NCI-H774 (cell line): ENCODE measurements at places on chromosomes 4 and X.

- DNase-seq = no peak
Observed at GRCh38 chr4:167775375-167775774, 317.0 kb upstream of the ANXA10 start.

- DNase-seq = no peak
Observed at GRCh38 chr4:69829678-69830077, 30.3 kb downstream of the SULT1E1 start.

- DNase-seq = no peak
Observed at GRCh38 chrX:118637997-118638396, 89.4 kb upstream of the IL13RA1 start.

GRCh38 chrX:51851507-51852085 lies 41.8 kb upstream of the MAGED1 start:
- no peak for DNase-seq

DNA sequence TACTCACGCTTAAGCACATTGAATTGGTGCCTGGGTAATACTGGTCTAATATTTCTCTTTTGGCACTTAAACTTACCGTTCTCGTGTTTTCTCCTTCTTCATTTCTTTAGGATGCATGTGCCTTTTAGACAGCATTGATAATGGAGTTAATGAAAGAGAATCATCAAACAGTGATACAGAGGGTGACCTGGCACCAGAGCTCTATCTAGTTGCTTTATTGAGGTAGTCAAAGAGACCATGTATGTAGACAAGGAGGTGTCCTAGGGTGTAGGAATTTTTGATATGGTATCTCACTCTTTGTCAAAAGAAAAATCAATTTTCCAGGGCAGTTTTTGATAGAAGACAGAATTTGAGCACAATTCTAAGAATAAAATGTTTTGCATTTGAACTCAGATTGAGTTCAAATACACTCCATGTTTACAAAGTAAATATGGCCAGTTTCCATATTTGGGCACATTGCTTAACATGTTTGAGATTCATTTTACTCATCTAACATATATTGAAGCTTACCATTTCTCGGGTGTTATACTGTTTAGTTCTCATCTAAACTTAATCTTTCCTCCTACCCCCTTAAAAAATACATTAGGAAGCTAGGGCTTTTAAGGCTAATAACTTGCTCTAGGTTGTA lies 92.0 kb downstream of the WWC2 start:
- no peak for DNase-seq

DNA sequence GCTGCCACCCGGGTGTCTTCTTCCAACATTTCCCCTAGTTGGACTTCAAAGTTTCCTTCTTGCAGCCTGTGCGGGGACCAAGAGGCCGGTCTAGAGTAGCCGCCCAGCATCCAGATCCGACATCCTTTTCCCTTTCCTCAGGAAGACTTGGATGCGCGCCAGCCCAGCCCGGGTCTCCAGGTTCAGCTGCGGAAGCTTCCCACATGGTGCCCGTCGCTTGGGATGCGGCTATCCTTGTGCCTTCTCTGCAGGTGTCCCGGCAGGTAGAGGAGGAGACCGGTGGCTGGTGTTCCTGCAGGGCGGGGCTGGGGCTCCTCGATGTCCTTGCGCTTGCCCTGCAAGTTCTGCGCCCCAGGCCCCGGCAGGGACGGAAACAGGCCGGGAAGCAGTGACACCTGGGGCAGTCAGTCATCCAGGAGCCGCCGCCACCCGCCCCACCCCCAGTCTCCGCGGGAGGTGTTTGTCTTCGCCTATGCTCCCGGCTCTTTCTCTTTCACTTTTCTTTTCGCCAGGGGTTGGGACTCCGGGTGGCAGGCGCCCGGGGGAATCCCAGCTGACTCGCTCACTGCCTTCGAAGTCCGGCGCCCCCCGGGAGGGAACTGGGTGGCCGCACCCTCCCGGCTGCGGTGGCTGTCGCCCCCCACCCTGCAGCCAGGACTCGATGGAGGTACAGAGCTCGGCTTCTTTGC lies at the start of gene IL15:
Gene IL15, plus strand, starts transcription at position 502 of the 689 bp plus-strand sequence. CDS start 82,882 bp downstream, outside the sequence.
- DNase-seq = peak; percentile 42

- DNase-seq = no peak
Observed at GRCh38 chr4:175944126-175944910, 121.3 kb upstream of the WDR17 start.

DNA sequence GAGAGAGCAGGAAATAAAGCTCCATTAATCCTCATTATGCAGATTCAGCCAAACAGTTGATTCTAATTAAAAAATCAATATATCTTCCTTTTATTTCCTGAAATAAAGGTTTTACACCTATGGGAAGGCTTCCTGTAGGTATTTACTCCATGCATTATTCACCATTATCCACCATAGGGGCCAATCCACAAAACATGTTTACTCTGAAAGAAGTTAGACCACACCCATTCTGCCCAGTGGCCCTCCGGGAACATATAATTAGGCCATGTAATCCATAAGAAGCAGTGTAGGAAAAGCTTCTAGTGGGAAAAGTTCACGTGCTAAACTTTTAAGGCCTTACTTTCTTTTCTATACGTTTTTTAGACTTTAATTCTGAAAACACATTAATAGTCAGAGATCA lies 57.7 kb downstream of the SAT1 start:
- DNase-seq = no peak

DNA sequence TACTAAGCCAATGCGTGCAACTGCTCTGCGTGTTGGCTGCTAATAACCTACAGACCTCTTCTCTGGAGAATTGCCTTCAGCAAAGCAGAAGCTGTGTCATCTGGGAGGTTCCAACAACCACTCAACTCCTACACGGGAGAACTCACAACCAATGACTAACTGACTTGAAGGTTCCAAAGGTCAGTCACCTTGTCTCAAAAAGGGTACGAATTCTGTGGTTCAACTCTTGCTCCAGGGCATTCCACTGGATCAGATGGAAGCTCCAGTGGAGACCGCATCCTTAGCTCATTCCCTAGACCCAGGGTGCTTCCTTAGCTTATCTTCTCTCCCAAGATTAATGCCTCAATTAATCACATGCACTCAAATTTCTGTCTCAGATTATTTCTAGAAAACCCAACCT lies 222.7 kb downstream of the CHIC2 start:
- no peak for DNase-seq

GRCh38 chrX:75746891-75747639 lies 38.0 kb downstream of the MAGEE2 start:
- DNase-seq = peak; percentile 18

GRCh38 chr4:81700189-81700588 lies 228.5 kb upstream of the RASGEF1B start:
- DNase-seq = no peak

- DNase-seq = no peak
Observed at GRCh38 chr4:138252551-138252950, 10.4 kb upstream of the SLC7A11 start.

DNA sequence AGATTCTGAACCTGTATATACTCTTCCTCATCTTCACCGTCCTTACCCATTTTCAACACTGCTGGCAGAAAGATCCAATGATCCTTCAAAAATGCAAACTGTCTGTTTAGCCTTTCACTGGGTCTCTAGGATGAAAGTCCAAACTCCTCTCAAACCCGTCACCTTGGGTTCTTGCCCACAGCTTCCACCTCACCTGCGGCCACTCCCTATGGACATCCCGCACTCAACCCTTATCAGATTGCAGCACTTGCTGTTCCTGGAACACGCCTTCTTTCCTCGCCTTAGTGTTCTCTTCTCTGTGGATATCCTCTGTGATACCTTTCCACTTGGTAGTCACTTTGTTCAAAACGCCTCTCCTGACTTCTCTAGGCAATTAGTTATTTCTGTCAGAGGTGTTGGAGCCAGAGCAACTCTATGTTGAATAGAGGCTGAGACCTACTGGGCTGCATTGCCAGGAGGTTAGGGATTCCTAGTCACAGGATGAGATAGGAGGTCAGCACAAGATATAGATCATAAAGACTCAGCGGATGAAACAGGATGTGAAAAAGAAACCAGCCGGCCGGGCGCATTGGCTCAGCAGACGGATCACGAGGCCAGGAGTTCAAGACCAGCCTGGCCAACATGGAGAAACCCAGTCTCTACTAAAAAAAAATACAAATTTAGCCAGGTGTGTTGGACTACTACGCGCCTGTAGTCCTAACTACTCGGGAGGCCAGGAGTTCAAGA lies 4.2 kb upstream of the NOCT start:
- DNase-seq = no peak

DNA sequence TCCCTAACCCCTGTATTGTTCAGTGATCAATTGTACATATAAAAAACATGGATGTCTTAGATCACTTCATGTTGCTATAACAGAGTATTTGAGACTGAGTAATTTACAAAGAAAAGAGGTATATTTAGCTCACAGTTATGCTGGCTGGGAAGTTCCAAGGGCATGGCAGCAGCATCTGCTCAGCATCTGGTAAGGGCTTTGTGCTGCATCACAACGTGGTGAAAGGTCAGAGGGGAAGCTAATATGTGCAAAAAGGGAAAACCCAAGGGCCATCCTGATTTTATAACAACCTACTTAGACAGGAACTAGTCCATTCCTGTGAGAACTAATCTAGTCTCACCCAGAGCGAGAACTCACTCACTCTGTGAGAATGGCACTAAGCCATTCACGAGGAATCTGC lies 128.2 kb upstream of the OTUD4 start:
- no peak for DNase-seq

DNA sequence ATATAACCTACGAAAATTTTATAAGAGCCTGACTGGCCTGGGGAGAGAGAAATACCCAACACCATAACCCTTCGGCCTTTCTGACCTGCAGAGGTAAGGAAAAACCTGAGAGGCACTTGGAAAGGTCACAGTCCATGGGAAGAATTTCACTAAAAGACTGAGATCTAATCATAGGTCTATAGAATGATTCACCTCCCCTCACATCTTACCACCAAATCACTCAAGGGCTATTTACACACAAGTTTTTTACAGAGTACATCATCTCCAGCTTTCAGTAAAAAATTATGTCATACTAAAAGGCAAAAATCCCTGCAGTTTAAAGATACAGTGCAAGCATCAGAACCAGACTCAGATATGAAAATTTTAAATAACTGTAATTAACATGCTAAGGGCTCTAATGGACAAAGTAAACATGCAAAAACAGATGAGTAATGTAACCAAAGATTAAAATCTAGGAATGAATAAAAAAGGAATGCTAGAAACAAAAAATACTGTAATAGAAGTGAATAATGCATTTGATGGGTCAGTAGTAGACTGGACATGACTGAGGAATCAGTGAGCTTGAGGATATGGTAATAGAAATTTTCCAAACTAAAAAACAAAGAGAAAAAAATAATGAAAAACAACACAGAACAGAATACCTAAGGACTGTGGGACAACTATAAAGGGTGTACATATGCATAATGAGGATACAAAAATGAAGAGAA lies 32.1 kb upstream of the SLC16A2 start:
- no peak for DNase-seq
